Muscle of back (tissue), 13 donors: ENCODE measurements at places on chromosomes 3 and 15. TPM values are rescaled to one million over a fixed set of nuclear protein-coding genes. Genes with fewer than 3 reads are reported as not detected.

- DNase-seq: no peak
Measured at GRCh38 chr3:101513419-101513986, 491 bp upstream of the SENP7 start.

DNA sequence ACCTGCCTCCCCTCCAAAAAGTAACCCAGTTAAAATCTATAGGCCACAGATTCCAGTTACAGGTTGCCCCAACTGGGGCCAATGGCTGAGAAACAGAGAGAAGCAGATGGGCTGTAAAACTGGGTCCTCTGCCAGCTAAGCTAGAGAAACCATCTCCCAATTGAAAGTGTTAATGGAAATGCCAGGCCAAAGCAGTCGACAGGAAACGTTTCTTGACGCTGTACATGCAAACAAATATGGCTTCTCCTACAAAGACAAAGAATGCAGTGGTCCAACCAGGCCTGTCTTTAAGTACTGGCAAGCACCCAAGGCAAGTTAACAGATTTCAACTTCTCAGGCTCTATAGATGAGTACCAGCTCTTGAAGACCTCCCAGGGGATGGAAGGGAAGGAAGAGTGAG lies 71.3 kb downstream of the MAGI1 start:
- no peak for DNase-seq

GRCh38 chr15:42427429-42428223 lies 63.3 kb downstream of the ZNF106 start:
- DNase-seq: peak; percentile 80

GRCh38 chr15:97027772-97028171 lies 697.3 kb downstream of the NR2F2 start:
- DNase-seq: no peak

- peak; percentile 49 for DNase-seq
Measured at GRCh38 chr15:96629511-96629910, 299.0 kb downstream of the NR2F2 start.

DNA sequence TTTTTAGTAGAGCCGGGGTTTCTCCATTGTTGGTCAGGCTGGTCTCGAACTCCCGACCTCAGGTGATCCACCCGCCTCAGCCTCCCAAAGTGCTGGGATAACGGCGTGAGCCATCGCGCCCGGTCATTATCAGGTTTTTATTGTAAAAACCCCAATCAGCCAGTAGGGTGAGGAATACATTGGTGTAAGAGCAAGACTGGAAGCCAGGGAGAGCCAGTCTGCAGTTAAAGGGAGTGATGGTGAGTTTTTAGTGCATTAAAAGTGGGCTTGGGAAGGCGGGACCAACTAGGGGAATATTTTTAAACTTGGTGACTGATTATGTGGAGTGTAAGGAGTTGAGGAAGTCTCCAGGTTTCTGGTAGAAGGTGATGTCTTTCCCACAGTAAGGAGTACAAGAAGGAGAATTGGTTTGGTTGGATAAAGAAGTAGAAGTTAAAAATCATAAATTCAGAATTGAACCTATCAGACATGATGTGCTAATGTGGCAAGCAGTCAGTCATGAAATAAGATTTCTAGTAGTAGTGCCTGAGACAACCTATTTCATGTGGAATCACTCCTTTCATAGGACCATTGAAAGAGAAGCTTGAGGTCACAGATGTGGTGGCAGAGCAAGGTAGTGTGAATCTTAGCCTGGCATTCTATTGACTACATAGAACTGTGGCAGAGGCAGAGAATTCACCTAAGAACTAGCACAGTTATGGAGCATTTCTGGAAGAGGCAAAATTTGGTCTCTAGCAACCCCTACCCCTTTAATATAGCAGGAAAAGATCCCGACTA lies 2.4 kb upstream of the DCBLD2 start:
- no peak for DNase-seq

- no peak for DNase-seq
Measured at GRCh38 chr15:93028111-93028631, 60.8 kb downstream of the RGMA start.

DNA sequence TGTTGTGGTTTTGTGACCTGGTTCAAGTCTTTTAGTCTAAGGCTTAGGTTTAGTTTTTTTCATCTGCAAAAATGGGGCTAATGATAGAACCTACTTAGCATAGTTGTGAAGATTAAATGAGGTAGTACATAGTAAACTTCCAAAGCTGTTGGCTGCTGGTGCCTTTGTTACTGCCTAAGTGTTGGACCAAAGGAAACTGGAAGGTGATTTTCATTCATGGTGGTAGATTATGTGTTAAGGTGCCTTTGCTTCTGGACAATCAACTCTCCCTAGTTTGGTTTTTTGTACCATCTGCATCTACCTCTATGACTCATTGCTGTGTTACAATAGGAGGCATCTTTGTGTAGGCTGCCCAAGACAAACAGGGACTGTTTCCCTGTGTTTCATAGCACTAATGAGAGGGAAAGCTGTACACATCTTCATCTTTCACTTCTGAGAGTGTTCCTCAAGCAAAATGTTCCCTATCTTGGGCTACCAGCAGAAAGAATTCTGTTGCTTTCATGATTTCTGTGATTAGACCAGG lies 3.2 kb downstream of the MAP2K1 start:
- DNase-seq: no peak

DNA sequence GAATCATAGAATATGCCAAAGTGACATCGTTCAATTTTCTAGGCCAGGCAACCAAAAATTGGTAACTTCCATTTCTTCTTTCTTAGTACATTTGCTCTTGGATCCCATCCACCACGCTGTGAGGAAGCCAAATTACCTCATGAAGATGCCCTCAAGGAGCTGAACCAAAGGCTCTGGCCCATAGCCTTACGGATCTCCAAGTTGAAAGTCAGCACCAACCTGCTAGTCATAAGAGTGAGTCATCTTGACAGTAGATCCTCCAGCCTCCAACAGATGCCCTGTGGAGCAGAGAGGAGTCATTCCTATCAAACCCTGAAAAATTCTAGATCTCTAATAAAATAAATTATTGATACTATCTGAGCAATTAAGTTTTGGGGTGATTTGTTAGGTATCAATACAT lies 322.5 kb upstream of the COL8A1 start:
- no peak for DNase-seq

DNA sequence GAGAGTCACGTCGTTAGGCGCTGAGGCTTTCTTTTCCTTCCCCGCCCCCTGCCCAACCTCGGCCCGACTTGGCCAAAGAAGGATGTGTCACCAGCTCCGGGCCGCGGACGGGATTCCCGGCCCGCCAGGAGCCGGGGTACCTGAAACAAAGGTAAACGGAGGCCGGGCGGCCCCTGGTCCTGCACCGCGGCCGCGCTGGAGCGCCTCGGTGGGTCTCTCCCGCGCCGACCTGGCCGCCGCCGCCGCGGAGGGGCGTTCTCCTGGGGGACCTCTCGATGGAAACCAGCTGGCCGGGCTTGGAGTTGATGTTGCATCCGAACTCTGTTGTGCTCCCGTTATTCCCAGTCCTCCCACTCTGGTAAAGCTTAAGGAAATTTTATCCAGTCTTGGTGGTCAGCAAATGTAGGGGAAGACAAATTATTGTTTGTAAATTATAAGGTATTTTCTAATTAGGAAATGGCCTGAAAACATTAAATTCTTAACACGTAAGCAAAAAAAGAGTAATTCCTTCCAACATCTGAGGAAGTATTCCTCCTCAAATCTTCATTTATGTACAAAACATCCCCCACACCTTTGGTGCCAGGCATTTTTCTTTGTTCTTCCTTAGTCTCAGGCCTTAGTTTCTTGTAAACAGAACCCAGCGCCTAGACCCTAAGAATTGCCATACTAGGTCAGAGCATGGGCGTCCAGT lies 888 bp downstream of the PPP2R3A start:
- peak; percentile 59 for DNase-seq

- DNase-seq: no peak
Measured at GRCh38 chr3:72376956-72377710, 471.1 kb downstream of the SHQ1 start.

DNA sequence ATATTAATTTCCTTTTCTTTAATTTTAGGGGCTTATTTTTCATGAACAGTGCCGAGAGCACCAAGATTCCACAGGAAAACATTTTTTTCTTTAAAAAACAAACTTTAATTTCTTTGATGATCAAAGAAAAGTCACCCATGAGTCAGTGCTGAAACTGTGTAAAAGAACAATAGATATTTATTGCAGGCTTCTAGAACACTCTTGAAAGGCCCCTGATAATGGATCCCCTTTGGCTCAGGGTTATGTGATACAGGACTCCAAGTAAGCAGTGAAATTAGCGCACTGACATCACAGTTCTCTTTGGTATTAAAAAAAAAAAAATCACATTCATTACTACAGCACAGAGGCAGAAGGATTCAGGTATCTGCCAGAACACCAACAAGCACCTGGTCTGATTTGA lies 66.1 kb upstream of the MYZAP start:
- no peak for DNase-seq

CACNA2D2 gene
- 5.8 TPM for polyA plus RNA-seq

CASR gene
- 0.05 TPM for polyA plus RNA-seq

ZNF662 gene
- polyA plus RNA-seq: 13.2 TPM

LRRC58 gene
- 11.0 TPM for polyA plus RNA-seq

FAM81A gene
- 0.82 TPM for polyA plus RNA-seq

ANKRD63 gene
- not detected for polyA plus RNA-seq

ISG20 gene
- 0.79 TPM for polyA plus RNA-seq

GOLGA8J gene
- polyA plus RNA-seq: 1.1 TPM

TLE3 gene
- polyA plus RNA-seq: 27.8 TPM
